RPMI7951 (cell line): ENCODE measurements at places on chromosomes 3 and 15. TPM values are rescaled to one million over a fixed set of nuclear protein-coding genes. Genes with fewer than 3 reads are reported as not detected.

Gene WDR73
- total RNA-seq = 29.7 and 32.7 TPM in 2 replicates

Gene ZNF197
- total RNA-seq = 11.4 and 13.7 TPM in 2 replicates

DNA sequence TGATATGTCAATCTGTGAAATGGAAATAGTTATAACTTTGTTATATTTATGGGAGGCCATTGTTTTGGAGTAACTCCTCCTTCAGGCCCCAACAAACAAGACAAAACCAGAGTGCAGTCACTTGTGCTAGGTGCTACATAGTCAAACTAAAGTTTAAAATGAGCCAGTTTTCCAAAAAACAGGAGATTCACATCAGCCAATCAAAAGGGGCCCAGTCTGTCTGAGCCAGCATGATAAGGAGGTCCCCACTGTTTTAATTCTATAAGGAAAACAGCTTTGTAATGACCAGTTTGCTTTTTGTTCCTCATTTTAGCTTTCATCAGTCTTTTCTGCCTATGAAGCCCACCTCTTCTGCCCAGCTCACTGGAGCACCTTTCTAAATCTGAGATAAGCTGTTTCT, 94.7 kb upstream of the SLC7A14 start:
- DNase-seq = no peak

Gene HES1
- 38.2 and 52.5 TPM in 2 replicates for total RNA-seq

GRCh38 chr3:59845386-59845785, 795.6 kb upstream of the CFAP20DC start:
- DNase-seq = no peak

DNA sequence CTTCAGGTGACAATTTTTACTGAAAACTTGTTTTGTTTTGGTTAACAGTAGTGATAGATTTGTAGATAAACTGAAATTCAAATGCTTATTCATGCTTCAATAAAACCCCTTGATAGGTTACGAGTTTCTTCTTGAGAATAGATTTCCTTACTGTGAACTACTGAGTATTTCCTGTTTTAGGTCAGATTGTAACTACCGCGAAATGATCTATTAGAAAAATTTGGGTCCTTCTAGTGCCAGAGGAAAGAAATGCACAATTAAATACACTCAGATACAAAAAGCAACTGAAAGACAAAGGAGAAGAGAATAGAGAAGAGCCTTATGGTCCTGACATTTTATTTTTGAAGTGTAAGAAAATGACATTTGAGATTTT, 251.7 kb upstream of the TBL1XR1 start:
- no peak for DNase-seq

GRCh38 chr3:183816681-183817510, 8.5 kb downstream of the MAP6D1 start:
- no peak for DNase-seq
